Activated T-helper 17 cell treated with anti-CD3 and anti-CD28 coated beads, Interleukin-2, amount 50 U/mL, for 72 hours (primary cell): ENCODE measurements at places on chromosomes 5 and 9. TPM values are rescaled to one million over a fixed set of nuclear protein-coding genes. Genes with fewer than 3 reads are reported as not detected.

- ATAC-seq: no peak
These were observed 84.1 kb downstream of the MAP1B start for GRCh38 chr5:72191404-72191803.

GRCh38 chr5:105263515-105263914 lies 1700.9 kb upstream of the NUDT12 start:
- no peak for ATAC-seq

- ATAC-seq: no peak
These were observed 539.3 kb downstream of the MTRR start for GRCh38 chr5:8408258-8408657.

DNA sequence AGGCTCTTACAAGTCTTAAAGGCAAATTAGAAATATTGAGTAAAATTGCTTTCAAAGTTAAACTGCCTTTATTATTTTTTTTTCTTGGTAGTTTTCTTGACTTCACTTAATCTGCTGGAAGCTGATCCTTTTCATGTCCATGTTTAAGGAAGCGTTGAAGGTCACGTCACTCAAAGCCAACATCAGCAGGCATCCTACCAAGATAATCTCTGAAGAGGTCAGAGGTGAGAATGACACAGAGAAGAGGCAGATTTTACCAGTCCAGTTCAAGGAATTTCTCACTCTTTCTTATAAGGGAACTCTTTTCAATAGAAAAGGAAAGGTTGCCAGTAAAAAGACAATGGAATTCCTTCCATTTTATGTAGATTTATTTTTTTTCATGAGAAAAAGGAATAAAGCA lies 259.8 kb downstream of the ANXA1 start:
- ATAC-seq: no peak

The ENC1 gene
- 0.42 TPM for total RNA-seq

The RGMB gene
- 4.1 TPM for total RNA-seq
